ENCODE measurements at places on chromosomes 12 and 14.

GRCh38 chr12:117052386-117053049 lies 46.7 kb downstream of the TESC start:
- no peak overlapping the region for H3K4me3 ChIP-seq
- H3K36me3 ChIP-seq = no peaks in the 10 kb centered on the region
- no peak overlapping the region for H3K27ac ChIP-seq
- no peak for DNase-seq

GRCh38 chr14:103247169-103247606 lies 86.8 kb upstream of the EIF5 start:
- no peaks in the 10 kb centered on the region for H3K27me3 ChIP-seq
- no peak overlapping the region for H3K27ac ChIP-seq
- no peak overlapping the region for H3K4me3 ChIP-seq
- H3K36me3 ChIP-seq = no peaks in the 10 kb centered on the region
- H3K4me1 ChIP-seq = no peaks in the 10 kb centered on the region

DNA sequence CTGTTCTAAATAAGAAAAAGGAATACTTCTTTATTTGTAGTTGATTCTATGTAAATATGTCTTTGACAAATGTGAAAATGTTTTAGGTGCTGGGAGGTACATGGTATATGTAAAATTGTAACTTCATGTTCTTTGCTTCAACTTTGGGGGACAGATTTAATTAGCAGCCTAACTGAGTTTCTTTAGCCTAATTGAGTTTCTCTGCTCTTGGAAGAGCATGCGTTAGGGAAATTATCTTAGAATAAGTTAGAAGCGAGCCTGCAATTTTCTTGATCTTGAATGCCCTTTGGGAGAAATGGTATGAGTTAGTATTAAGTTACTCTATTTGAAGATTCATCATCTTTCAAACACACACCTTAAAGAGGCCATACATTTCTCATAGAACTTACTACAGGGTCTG lies 194.3 kb downstream of the AEBP2 start:
- no peaks in the 10 kb centered on the region for H3K36me3 ChIP-seq
- H3K27ac ChIP-seq = no peak overlapping the region
- no peak overlapping the region for H3K4me3 ChIP-seq
- no peaks in the 10 kb centered on the region for H3K27me3 ChIP-seq
- no peak for DNase-seq

DNA sequence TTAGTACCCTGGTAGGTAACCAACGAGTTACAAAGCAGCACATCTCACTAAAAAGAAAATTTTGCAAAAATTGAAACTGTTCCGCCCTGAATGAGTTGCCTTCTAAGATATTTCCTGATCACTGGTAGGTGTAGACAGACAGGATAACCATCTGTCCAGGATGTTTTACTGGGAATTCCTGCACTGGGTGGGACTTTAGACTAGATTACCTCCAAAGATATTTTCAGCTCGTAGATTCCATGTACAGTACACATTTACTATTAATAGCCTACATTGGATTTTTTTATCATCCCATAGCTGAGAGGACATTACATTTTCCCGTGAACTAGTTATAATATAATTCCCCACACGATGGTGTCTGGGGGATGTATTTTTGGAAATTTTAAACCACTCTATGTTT lies 139.6 kb downstream of the DYRK2 start:
- peaks cover 58% of the 10 kb centered on the region for H3K4me1 ChIP-seq
- no peak for DNase-seq
- peak overlapping the region; percentile 19 for H3K4me3 ChIP-seq
- no peaks in the 10 kb centered on the region for H3K36me3 ChIP-seq

GRCh38 chr12:126337556-126338441 lies 1272.6 kb downstream of the AACS start:
- no peaks in the 10 kb centered on the region for H3K36me3 ChIP-seq
- H3K27ac ChIP-seq = no peak overlapping the region
- H3K4me3 ChIP-seq = no peak overlapping the region
- DNase-seq = no peak

GRCh38 chr12:68773582-68773981 lies 27.6 kb downstream of the SLC35E3 start:
- H3K27me3 ChIP-seq = no peaks in the 10 kb centered on the region
- no peaks in the 10 kb centered on the region for H3K4me1 ChIP-seq
- H3K36me3 ChIP-seq = no peaks in the 10 kb centered on the region
- no peak overlapping the region for H3K4me3 ChIP-seq
- DNase-seq = no peak

DNA sequence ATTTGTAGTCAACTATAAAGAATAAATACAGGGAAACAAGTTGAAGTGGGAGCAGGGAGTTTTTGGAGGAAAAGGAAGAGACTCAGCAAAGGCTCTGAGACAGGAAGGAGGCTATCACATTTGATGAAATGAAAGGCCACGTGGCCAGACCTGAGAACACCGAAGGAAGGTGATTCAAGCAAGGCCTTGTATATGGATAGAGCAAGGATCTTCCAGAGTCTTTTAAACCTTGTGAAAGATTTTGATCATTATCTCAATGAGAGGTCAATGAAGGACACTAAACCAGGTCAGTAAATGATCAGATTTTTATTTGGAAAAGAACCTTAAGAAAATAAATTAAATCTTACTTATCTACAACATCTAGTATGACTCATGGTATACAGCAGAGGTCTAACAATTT lies 523.5 kb downstream of the SLC16A7 start:
- H3K36me3 ChIP-seq = no peaks in the 10 kb centered on the region
- no peaks in the 10 kb centered on the region for H3K27me3 ChIP-seq
- H3K27ac ChIP-seq = no peak overlapping the region
- no peak overlapping the region for H3K4me3 ChIP-seq

DNA sequence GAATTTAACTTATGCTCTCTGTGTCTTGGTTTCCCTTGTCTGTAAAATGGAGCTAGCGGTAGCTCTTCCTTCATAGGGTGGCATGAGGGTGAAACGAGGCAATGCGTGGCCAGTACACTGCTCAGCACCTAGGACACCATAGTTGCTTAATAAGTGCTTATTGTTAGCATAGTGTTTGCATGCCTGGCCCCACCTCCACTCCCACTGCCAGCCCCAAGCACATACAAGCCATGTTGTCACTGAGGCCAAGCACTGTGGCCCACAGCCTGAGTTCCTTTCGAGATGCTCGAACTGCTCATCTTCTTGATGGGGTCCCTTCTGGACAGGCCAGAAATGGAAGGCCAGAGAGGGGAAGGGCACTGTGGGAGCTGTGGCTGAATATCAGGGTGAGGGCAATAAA lies 839 bp downstream of the FICD start:
- peaks cover 11% of the 10 kb centered on the region for H3K4me1 ChIP-seq
- no peaks in the 10 kb centered on the region for H3K27me3 ChIP-seq
- peaks cover 41% of the 10 kb centered on the region for H3K36me3 ChIP-seq
- DNase-seq = no peak
- peak overlapping the region; percentile 93 for H3K4me3 ChIP-seq

DNA sequence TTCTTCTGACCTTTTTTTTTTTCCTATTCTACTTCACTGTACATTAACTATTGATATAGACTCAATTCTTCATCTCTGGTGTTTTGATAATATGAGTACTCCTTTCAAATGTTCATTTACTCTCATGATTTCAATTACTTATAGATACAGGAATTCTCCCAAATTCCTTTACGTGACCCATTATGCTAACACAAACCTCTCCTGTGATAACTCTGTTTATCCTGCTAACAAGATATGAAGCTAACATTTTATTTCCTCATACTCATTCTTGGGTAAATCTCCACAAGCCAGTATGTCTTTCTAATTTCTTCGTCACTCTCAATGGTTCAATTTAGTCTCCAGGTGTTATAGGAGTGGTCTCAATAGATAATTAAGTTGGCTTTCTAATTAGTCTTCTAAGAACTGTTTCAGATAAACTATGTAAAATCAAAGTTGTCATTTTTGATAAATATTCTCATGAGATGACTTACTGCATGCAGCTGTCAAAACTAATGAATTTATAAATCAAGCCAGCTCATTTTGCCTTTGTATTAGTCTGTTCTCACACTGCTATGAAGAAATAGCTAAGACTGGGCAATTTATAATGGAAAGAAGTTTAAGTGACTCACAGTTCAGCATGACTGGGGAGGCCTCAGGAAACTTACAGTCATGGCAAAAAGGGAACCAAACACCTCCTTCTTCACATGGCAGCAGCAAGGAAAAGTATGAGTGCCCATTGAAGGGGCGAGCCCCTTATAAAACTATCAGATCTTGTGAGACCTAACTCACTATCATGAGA lies 130.6 kb upstream of the MYF6 start:
- H3K27me3 ChIP-seq = no peaks in the 10 kb centered on the region
- no peaks in the 10 kb centered on the region for H3K4me1 ChIP-seq
- no peaks in the 10 kb centered on the region for H3K36me3 ChIP-seq
- DNase-seq = no peak
- H3K27ac ChIP-seq = no peak overlapping the region

DNA sequence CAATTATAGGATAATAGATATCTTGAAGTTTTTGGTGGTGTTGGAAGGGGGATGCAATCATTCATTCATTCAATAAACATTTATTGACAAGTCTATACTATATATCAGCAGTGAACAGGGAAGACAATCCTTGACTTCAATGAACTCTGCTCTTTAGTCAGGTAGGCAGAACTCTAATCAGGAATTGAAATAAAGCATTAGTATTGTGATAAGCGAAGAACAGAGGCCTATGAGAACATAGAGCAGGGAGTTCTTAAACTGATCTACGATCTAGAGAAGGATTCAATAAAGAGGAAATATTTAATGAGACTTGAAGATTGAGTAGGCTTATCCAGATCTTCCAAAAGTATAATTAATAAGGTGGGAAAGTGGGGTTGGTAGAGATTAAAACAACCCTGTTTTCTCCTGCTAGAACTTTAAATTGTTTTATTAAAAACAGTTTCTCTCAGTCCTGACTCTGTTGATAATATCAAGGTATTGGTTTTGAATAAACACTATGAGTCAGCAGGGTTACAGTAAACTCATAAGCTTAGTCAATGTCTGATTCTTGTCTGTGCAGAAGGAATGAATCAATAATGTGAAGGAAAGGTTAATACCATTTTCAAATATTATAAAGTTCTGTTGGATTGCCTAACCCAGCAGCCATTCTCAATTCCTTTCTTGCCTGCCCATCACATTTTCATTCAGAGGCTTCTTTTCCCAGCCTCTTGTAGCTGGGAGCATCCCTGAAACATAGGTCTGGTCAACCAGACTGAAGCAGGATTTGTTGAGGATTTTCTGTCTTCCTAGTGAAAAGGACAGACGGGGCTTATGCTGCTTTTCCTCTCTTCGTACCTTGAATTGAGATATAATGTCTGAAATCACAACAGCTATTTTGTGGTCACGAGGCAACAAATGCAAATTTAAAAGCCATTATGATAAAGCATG lies 38.9 kb upstream of the KTN1 start:
- H3K27me3 ChIP-seq = no peaks in the 10 kb centered on the region
- no peak for DNase-seq
- no peaks in the 10 kb centered on the region for H3K4me1 ChIP-seq
- no peaks in the 10 kb centered on the region for H3K36me3 ChIP-seq
- no peak overlapping the region for H3K4me3 ChIP-seq
- H3K27ac ChIP-seq = no peak overlapping the region

- no peaks in the 10 kb centered on the region for H3K27me3 ChIP-seq
- H3K36me3 ChIP-seq = peaks cover 31% of the 10 kb centered on the region
- DNase-seq = no peak
- peak overlapping the region; percentile 71 for H3K27ac ChIP-seq
- no peak overlapping the region for H3K4me3 ChIP-seq
- no peaks in the 10 kb centered on the region for H3K4me1 ChIP-seq
These were observed 24.7 kb downstream of the ARG2 start for GRCh38 chr14:67644428-67644827.

DNA sequence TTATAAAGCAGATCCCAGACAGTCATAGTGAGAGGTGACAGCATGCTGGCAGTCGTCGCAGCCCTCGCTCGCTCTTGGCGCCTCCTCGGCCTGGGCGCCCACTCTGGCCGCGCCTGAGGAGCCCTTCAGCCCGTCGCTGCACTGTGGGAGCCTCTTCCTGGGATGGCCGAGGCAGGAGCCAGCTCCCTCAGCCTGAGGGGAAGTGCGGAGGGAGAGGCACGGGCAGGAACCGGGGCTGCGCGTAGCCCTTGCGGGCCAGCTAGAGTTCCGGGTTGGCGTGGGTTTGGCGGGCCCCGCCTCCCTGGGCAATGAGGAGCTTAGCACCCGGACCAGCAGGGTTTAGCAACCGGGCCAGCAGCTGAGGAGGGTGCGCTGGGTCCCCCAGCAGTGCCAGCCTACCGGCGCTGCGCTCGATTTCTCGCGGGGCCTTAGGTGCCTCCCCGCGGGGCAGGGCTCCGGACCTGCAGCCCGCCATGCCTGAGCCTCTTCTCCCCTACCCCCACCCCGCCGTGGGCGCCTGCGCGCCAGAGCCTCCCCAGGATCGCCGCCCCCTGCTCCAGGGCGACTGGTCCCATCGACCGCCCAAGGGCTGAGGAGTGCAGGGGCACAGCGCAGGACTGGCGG lies 451.2 kb upstream of the DCN start:
- H3K4me3 ChIP-seq = no peak overlapping the region
- H3K36me3 ChIP-seq = no peaks in the 10 kb centered on the region
- DNase-seq = no peak
- no peak overlapping the region for H3K27ac ChIP-seq
- no peaks in the 10 kb centered on the region for H3K4me1 ChIP-seq

DNA sequence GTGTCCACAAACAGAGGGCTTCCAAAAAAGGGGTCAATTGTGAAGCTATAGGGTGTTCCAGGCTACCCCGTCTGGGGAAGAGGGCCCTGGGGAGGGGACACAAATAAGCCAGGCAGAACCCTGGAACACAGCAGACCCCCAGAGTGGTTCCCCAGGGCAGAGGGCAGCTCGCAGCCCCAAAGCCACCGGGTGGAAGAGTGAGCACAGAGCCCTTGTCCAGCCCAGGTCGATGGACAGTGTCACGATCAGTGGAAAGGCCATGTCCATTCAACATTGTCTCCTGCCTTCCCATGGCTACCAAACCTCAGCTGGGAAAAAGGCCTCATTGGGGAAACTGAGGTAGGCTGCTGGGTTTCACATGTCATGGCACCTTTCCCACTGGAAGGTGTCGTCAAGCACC lies 131.4 kb downstream of the DICER1 start:
- H3K4me3 ChIP-seq = no peak overlapping the region
- no peak for DNase-seq
- no peak overlapping the region for H3K27ac ChIP-seq
- no peaks in the 10 kb centered on the region for H3K36me3 ChIP-seq
- no peaks in the 10 kb centered on the region for H3K4me1 ChIP-seq
- no peaks in the 10 kb centered on the region for H3K27me3 ChIP-seq

GRCh38 chr12:16796168-16796567 lies 190.2 kb upstream of the LMO3 start:
- H3K27ac ChIP-seq = no peak overlapping the region
- no peaks in the 10 kb centered on the region for H3K36me3 ChIP-seq
- no peak overlapping the region for H3K4me3 ChIP-seq
- no peaks in the 10 kb centered on the region for H3K4me1 ChIP-seq
- H3K27me3 ChIP-seq = no peaks in the 10 kb centered on the region
- no peak for DNase-seq

GRCh38 chr14:94771158-94771905 lies 1.4 kb upstream of the GSC start:
- H3K27me3 ChIP-seq = peaks cover 2% of the 10 kb centered on the region
- DNase-seq = no peak
- H3K27ac ChIP-seq = no peak overlapping the region
- H3K36me3 ChIP-seq = no peaks in the 10 kb centered on the region

GRCh38 chr12:53674977-53675700 lies 744 bp downstream of the ATP5MC2 start:
- H3K4me1 ChIP-seq = peaks cover 30% of the 10 kb centered on the region
- DNase-seq = no peak
- peaks cover 39% of the 10 kb centered on the region for H3K36me3 ChIP-seq
- peak overlapping the region; percentile 68 for H3K4me3 ChIP-seq
- H3K27ac ChIP-seq = peak overlapping the region; percentile 93

All from psoas muscle (tissue), 8 donors.